ENCODE measurements at places on chromosomes 11 and 22. TPM values are rescaled to one million over a fixed set of nuclear protein-coding genes. Genes with fewer than 3 reads are reported as not detected.

Gene BATF2
- total RNA-seq = 1.2 TPM

Gene HTR3A
- not detected for total RNA-seq

Gene NXPE4
- not detected for total RNA-seq

Gene JAM3
- 18.3 TPM for total RNA-seq

Gene UBQLNL
- total RNA-seq = 0.17 TPM

Gene C22orf15
- total RNA-seq = not detected

Gene OR56A1
- not detected for total RNA-seq

Gene PACSIN3
- 150 TPM for total RNA-seq

Gene PANX2
- total RNA-seq = 0.40 TPM

Gene FIBIN
- total RNA-seq = 6.8 TPM

DNA sequence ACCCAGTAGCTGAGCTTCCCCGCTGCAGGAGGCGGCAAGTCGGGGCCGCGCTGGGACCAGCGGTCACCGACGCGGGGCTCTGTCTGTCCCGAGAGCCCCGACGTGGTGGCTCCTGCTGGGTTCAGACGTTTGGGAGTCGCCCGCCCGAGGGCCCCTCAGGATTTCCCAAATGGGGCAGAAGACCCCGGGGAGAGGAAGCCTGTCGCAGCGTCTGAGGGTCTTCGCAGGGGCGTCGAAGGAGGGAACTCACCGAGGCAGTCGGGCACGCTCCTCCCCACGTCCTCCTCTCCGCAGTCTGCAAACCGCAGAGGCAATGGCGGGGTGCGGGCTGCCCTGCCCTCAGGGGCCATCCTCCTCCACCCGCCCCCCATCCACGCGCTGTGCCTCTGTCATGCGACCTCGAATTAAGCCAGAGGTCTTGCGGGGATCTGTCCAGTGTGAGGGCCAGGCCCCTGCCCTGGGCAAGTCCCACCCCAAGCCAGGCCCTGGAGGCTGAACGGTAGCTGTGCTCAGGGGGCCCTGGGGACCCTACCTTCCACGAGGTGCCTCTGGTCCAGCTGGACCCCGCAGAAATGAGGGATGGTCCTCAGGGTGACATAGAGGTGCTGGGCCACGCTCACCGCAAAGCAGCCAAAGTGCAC lies 12.5 kb downstream of the IL17REL start:
- DNase-seq = no peak

DNA sequence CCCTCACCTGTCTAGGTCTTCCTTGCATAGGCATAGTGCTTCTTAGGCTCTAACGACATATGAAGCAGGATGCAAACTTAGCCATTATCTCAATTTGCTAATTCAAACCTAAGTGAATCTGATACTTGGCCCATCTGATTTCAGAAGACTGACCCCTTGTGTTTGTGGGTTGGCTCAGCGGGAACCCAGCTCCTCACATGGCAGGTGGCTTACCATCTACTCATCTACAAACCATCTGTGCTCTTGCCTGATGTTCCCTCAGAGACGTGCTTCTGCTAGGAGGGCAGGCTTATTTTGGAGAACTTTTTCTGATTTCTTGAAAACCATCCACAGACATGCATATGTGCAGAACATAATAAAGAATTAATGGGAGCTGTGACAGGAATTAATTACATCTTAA lies 15.2 kb downstream of the ELMOD1 start:
- no peak for DNase-seq

- DNase-seq = no peak
Measured at GRCh38 chr22:19693981-19694670, 20.2 kb upstream of the SEPTIN5 start.

DNA sequence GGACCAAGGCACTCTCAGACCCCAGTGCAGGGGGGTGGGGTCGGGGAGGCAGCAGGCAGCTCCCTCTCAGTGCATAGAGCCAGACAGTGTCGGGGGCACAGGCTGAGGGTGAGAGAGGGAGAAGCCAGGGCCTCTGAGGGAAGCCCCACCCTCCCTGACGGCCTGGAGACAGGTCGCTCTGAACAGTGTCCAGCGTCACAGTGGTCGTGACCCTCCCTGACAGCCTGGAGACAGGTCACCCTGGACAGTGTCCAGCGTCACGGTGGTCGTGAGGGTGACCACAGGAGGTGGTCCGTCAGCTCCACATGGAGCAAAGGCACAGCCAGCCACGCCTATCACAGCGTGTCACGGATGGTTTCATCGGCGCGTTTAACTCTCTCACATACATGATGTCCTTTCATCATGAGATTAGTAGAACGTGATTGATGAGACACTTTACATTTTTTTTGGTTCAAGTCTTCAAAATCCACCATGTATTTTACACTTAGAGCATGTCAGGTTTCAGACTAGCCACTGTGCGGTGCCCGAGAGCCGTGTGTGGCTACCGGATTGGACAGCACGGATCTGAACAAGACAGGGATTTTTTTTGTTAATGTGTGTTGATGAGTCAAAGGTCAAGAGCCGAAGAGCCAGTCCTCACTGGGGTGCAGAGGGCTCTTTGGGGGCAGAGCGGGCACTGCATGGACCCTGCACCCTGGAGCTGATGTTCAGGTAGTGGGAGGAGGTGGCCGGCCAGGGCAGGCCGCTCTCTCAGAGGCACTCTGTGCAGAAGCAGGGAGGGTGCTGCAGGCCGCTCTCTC lies 23.9 kb upstream of the PANX2 start:
- DNase-seq = peak; percentile 77

DNA sequence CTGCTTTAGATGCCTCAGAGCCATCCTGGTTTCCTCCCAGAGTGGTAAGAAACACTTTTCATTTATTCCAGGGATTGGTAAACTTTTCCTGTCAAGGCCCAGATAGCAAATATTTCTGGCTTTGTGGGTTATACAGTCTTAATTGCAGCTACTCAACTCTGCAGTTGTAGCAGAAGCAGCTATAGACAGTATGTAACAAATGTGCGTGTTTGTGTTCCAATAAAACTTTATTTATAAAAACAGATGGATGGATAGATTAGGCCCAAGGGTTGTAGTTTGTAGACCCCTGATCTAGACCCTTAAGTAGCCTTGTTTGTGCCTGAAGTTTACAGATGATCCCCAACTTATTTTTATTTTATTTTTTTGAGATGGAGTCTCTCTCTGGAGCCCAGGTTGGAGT lies 17.9 kb downstream of the NNMT start:
- DNase-seq = no peak

DNA sequence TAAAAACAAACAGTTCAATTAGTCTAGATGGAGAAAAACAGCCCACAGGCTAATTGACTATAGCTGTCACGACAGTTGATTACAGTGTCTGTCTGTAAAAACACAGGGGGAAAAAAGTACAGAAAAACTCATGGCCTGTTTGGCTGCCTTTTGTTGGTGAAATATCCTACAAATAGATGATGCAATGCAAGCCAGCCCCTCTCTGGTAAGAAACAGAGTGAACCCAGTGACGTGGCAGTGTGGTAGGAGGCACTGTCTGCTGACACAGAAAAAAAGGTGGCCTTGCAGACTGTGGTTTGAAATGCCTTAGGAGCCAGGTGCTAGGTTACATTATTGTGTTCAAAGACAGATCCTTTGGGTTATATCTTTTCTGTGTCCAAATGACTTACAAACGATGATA lies 431.4 kb upstream of the CCDC90B start:
- DNase-seq = no peak

GRCh38 chr22:39184586-39185577 lies 32.4 kb upstream of the CBX7 start:
- DNase-seq = no peak

DNA sequence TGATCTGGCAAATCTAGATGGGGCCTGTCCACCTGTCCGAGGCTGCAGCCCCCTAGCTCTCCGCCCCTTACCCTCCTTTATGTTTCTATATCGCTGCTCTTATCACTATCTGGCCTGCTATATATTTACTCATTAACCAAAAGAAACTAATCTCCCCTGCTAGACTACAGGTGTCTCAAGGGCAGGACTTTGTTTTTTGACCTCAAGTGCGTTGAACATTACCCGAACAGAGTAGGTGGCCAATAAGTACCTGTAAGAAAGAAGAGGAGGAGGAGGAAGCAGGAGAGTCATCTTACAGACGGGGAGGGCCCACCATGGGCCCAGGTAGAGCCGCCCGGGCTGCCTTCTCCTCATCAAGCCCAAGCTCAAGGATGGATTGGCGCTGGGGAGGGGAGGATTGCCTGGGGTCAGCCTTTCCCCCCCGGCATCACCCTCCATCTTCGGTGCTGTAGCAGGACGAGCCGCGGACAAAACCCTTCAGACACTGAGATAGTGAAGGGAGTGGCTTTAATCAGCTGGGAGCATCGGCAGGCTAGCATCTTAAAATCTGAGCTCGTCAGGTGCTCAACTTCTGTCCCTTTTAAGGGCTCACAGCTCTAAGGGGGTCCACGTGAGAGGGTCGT lies 1.2 kb upstream of the P2RY6 start:
- no peak for DNase-seq

DNA sequence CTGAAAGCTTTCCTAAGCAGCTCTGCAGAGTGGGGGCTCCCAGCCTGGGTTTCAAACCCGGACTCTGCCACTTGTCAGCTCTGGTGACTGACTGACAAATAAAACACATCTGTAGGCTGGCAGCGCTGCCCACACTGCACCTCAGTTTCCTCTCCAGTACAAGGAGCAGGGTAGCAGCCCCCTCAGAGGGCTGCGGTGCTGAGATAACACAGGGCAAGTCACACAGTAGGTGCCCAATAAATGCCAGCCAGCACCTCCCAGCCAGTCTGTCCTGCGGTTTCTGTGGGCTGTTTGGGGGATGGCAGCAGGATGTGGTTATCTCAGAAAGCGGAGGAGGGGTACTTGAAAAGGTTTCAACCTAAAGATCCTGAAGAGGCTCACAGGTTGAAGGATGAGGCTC lies 1.5 kb downstream of the SYT12 start:
- DNase-seq = no peak

DNA sequence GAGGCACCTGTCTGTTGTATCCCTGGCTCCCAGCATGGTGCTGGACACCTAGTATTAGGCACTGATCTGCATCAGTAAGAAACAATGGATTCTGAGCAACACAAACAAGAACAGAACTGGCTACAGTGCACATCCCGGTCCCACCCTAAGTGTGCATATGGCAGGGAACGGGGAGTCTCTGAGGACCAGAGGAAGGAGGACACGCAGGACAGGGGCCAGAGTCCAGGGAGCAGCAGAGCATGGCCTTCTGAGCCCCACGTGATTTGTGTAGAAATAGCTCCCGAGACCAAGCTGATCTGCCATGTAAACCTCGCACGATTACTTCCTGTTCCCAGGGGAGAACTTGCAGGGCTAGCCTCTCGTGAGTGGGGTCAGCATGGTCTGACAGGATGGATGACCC lies 12.7 kb upstream of the SNX32 start:
- DNase-seq = no peak

GRCh38 chr11:72478669-72479068 lies 44.3 kb upstream of the CLPB start:
- DNase-seq = no peak

DNA sequence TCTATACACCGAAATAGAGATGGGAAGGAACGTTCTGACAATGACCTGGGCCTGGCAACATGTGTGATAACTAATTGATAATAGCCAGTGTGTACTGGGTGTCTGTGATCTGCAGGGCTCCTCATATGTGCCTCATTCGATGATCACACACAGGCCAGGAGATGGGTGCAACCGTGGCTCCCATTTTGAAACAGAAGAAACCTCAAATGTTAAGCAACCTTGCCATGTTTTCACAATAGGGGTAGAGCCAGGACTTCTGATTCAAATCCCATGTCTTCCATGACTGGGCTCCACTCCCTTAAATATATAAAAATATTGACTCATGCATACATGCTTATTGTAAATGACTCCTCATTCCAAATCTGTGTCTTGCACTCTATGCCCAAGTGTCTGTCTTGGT lies 11.1 kb downstream of the APOL3 start:
- no peak for DNase-seq

DNA sequence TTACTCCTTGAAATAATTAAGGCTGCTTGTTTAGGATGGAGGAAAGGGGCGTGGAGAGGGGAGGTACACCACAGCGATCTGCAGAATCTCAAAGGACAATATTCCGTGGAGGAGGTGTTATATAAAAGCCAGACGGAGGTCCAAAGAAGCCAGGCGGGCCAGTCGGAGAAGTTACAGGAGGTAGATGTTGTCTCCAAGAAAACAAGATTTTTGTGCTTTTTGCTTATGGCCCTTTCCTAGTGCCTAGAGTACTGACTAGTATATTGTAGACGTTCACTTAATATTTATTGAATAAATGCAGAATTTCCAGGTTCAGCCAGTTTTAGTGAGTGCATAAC lies 761 bp downstream of the ZDHHC13 start:
- DNase-seq = no peak

GRCh38 chr11:59614277-59615119 lies 1.1 kb downstream of the OSBP start:
- DNase-seq = no peak

DNA sequence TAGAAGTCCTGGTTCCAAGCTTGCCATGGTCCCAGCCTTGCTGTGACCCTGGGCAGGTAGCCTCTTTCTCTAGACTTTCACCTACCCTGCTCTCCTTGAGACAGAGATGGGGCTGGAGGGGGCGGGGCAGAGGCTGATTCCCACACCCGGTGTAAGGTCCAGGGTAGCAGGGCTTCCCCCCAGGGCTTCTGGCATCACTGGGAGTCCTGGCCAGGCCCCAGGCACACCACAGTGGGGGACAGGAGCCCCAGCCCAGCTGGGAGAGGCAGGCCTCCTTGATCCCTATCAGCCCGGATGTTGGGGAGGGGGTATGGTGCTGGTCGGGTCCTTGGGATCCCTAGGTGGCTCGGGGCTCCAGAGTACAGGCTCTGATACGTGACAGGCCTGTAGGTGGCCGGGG lies 1.7 kb upstream of the NUDT8 start:
- no peak for DNase-seq

DNA sequence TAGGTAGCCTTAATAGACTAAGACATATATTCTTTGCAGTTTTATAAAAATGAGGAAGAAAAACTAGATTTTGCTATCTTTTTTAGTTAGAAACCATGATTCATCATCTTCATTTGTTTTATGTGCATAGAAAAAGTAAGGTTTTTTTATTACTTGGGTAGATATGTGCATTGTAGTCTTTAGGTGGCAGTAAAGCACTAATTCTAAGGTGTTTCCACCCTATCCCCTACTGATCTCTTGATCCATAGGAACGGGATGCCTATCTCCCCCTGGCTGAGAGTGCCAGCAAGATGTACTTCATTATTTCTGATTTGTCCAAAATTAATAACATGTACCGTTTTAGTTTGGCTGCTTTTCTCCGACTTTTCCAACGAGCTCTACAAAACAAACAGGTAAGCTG lies 148.1 kb downstream of the DYNC2H1 start:
- no peak for DNase-seq

All from left ventricle myocardium superior (tissue), 1 donor.